ENCODE measurements at places on chromosomes 12 and 14.
A peak's percentile ranks its signal among the peaks of the same experiment; 100 is the strongest.

GRCh38 chr12:119772431-119772830 lies 104.5 kb downstream of the PRKAB1 start:
- no peak for DNase-seq

GRCh38 chr14:69993326-69993725 lies 114.1 kb downstream of the SMOC1 start:
- no peak for DNase-seq

DNA sequence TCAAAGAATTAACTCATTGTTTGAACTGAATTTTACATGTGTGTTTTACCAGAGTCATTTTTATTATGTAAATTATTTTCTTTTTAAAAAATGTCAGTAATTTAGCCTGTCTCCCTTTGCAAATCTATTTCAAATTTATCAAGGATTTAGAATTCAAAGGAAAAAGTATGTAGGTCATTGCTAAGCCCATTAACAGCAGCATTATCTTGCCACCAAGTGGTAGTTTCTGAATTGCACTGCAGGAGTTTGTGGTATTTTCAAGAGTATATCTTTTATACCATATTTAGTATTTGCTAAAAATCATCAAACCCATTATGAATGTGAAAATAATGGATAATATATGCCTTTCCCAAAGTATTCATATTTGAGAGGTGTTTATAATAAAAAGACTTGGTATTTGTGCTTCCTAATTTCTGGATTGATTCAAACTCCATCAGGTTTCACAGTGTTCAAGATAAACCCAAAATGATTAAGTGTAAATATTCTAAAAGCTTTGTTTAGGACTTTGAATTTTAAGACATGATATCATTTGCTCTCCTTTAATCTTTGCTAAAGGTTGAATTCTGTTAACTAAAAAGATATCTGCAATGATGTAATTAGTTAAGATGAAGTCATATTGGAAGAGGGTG lies 711.4 kb downstream of the FSCB start:
- DNase-seq, result peak; percentile 28

DNA sequence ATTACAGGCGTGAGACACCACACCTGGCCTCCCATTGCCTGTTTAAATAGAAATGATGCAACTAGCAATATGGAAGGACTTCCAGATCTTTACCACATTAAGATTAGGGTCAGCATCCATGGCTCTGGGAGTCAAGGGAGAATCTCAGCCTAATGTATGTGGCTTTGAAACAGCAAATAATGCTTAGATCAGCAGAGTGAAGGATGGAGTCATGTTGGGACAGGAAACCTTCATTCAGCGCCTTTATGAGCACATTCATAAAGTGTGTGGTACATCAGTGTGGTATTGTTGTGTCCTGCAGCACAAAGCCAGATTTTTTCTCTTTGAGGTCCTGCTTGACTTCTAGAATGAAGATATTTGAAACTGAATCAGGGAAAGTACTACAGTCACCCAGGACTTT lies 15.3 kb upstream of the SPSB2 start:
- no peak for DNase-seq

GRCh38 chr14:64601571-64601970 lies 51.8 kb downstream of the PPP1R36 start:
- DNase-seq, result no peak

DNA sequence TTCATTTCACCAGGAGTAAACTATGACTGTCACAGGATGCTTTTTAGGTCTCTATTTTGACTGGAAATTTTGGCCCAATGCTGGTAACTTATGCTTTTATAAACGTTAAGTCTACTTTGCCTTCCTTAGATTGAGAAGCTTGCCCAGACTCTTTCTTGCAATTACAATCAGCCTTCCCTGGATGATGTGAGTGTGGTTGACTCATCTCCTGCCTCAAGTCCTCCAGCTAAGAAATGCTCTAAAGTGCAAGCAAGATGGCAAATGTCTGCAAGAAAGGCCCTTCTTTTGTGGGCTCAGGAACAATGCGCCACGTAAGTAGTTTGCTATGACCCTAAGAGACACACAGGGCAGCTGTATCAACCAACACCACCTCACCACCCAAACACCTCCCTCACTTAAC lies 96.9 kb downstream of the SYNE2 start:
- no peak for DNase-seq

- DNase-seq, result peak; percentile 75
Measured at GRCh38 chr12:49358483-49359141, 8.7 kb upstream of the SPATS2 start.

- no peak for DNase-seq
Measured at GRCh38 chr12:4107911-4108697, 165.5 kb upstream of the CCND2 start.

DNA sequence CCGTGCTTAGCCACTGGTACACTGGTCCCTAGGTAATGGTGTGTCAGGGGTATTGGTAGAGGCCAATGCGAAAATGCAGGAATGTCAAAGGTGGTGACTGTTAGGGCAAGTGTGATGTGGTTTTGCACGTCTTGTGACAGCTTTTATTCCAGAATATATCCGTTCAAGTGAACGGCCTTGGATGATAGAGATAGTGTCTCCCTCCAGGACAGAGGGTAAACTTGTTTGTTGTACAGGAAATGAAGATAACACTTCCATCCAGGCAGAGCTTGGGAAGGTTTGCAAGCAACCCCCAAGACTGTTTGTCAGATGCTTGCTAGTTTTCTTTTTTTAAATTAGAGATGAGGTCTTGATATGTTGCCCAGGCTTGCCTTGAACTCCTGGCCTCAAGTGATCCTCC lies 84.2 kb downstream of the DNAH10 start:
- no peak for DNase-seq

DNA sequence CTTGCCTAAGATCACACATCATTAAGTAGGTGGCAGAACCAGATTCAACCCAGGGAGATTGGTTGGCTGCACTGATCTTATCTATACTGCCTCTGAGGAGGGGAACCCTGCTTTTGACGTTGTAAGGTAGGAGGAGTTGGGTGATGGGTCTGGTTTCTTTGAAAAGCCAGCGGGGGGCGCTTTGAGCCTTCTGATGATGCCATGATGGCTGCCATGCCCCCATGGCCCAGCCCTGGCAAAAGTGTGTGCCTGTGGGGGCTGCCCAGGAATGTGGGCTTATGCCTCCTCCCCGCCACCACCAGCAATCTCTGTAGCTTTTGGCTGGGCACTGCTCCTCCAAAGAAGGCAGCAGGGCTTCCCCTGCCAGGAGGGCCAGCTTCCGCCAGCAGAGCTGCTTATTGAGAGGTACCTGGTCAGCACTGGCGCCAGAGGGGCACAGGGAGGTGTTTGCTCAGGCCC lies 224.3 kb downstream of the SLC41A2 start:
- DNase-seq, result no peak

DNA sequence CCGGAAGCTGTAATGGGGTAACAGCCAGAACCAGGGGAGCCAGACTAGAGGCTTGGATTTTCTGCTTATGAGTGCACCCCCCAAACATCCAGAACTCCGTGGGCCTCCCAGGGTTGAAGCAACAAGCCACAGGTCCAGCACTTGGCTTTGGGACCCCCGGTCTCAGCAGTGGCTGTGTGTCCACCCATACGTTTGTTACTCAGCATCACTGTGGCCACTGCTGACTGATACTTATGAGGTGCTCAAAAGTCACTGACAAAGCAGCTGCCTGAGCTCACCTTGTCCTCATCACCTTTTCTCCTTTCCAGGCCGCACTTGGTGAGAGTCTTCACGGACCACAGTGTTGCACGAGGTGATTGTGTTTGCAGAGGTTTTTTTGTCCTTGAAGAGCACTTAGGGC lies 145.6 kb upstream of the RFLNA start:
- DNase-seq, result no peak

- peak; percentile 64 for DNase-seq
Measured at GRCh38 chr12:58915634-58916033, 4.7 kb downstream of the LRIG3 start.

DNA sequence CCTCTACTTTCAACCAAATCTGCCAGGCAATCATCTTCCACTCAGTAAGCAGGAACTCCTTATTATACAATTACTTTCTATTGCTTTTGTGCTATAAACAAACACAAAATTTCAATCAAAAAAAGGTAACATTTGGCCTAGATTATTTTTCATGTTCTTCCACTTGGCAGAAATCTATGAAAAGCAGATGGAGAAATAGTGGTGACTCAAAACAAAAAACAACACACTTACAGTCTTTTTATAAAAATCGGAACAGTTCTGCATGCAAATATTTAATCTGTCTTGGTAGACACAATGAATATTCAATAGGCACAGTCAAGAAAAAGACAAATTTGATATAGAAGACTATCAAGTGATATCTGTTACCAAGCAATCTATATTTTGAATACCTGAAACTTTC lies 376.8 kb downstream of the RPS29 start:
- DNase-seq, result no peak

DNA sequence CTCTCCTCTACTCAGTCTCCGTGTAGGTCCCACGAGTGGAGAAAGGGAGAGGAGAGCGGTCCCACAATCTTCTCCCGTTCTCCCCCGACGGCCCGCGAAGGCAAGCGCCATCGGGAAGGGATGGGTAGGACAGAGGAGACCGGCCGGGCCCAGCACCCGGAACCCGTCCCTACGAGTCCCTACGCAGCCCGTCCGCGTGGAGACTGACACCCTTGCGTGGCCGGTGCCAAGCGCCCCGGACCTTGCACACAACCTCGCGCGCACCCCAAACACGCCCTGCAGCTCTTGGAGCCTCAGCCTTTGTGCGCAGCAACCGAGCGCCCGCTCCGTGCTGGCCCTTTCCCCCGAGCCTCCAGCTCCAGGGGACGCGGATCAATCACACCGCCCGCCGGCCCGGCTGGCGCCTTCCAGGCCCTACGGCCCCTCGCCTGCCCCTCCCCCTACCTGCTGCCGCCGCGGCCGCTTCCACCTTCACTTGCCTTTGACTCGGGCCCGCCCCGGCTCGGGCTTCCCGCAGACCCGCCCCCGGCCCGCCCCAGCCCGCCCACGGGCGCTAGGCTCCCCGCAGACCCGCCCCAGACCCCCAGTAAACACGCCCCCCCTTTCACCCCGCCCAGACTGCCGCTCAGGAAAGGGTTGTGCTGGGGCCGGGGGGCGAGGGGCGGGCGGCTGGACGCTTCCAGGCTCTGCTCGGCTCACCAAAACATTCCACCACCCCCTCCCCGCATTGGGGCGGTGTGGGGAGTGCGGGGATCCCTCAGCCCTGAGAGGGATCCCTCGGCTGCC lies at the start of gene NDRG2:
TSS of gene NDRG2 (minus strand) at position 477 of the 786 bp plus-strand sequence. CDS start 1,746 bp downstream, outside the sequence.
- DNase-seq, result peak; percentile 65

GRCh38 chr14:100364403-100364802 lies 41.3 kb downstream of the SLC25A47 start:
- DNase-seq, result no peak

- no peak for DNase-seq
Measured at GRCh38 chr12:24304285-24304684, 354.8 kb upstream of the SOX5 start.

DNA sequence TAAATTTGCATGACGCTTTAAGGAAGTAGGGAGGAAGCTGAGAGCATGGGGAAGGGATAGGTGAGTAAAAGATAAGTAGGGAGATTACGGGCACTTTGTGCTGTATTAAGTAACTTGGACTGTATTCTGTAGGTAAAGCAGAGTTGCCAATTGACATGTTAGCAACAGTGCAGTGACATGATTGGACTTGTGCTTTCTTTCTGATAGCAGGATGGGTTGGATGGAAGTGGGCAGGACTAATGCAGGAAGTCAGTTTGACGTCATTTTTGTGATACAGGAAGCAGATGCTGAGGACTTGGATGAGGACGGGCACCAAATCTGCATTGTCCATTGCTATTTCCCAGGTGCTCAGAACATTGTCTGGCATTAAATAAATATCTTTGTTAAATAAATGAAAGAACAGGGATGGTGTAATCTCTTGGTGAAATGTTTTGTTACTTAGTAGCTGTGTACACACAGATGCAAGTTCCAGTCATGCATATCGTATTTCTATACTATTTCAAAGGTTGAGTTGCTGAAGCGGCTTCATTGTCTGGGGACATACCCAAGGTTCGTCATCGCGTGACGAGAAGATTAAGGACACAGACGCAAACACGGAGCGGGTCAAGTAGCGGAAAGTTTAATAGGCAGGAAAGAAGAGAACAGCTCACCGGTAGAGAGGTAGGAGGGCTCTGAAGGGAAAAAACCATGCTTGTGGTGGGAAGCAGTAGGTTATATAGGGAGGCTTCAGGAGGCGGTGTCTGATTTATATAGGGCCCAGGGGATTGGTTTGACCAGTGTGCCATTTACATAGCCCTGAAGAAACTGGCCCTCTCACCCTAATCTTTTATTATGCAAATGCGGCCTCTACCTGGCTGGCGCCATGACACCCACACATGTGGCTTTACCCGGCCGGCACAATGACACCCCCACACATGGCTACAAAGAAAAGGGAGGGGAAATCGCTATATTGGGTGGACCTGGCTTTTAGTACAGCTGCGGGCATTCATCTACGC lies 30.7 kb downstream of the GUCY2C start:
- peak; percentile 99 for DNase-seq

DNA sequence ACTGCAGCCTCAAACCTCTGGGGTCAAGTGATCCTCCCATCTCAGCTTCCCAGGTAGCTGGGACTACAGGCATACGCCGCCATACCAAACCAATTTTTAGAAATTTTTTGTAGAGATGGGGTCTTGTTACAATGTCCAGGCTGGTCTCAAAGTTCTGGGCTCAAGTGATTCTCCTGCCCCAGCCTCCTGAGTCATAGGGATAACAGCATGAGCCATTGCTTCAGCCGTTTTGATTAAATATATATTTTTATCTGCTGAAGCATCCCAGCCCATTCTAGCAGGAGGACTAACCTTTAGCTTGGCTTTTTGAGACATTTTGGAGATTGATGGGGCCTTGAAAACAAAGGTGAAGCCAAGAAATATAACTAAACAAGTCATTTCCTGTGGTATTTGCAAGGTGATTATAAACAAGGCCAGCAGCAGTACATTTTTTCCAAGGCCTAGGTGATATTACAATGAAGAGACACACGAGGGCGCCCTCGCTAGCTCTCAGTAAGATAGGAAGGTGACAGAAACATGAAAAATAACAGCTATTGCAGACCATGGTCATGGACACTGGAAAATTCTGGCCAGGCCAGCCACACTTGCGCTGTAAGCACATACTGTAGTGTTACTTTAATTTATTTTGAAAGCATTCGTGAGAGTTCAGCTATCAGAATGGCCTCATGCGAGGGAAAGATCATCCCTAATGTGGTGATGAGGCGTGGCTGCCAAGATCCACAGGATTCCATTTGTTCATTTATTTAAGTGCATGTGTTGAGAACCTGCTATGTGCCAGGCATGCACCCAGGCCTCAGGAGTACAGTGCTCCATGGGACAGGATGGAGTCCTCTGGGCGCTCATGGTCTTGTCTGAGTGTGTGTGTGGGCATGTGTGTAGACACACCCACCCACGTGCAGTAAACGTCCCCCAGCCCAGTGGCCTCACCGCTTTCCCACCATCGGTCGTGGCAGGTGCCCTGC lies 63.5 kb downstream of the DGLUCY start:
- peak; percentile 66 for DNase-seq

DNA sequence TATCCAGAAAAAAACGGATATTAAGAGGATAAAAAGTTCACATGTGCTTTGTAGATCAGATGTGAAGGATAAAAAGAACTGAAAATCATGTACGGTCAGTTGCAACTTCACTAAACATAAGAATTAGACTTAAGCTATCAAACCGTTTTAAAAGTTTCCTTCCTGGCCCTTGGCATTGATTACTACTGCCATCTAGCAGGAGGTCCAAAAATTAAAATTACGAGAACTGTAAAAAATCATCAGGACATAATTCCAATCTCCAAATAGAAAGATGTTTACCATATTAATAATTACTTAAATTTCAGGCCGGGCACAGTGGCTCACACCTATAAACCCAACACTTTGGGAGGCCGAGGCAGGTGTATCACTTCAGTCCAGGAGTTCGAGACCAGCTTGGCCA lies 7.9 kb downstream of the WDR89 start:
- no peak for DNase-seq

GRCh38 chr12:46065412-46066166 lies 75.2 kb upstream of the SCAF11 start:
- DNase-seq, result no peak
